ENCODE measurements at places on chromosomes 6 and 20.

- peak; percentile 80 for DNase-seq
These were observed 282.7 kb downstream of the PLCB1 start for GRCh38 chr20:8414586-8415274.

DNA sequence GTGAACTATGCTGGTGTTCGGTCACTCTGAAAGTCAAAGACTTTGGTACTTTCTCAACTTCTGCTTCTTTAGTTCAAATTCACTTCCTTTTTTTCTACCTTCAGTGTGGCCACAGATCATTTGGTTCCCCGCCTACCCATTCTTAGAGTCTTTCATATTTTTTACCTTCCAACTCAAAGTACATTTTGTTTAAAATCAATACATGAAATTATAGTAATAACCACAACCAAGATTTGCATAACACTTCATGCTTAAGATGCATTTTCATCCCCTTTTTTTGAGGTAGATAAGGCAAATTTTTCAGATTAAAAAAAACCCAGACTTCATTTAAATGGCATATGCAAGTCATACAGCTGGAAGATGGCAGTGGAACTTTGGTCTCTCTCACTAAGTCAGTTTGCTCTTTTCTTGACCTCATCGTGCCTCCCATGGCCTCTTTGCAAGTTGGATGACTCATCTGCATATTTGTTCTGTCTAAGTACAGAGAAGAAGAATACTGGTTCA is 11.9 kb upstream of the CNR1 start:
- DNase-seq, result peak; percentile 10

- no peak for DNase-seq
These were observed 28.0 kb downstream of the TMC2 start for GRCh38 chr20:2564406-2564805.

- no peak for DNase-seq
These were observed 30.8 kb downstream of the PDE10A start for GRCh38 chr6:165632194-165632593.

GRCh38 chr20:44400970-44401769 is 45.7 kb downstream of the HNF4A start:
- no peak for DNase-seq

GRCh38 chr20:63940071-63940471 is 16.1 kb downstream of the UCKL1 start:
- DNase-seq, result no peak

GRCh38 chr20:11738852-11739251 is 178.8 kb upstream of the BTBD3 start:
- DNase-seq, result no peak

- no peak for DNase-seq
These were observed 323.4 kb downstream of the TAF4 start for GRCh38 chr20:61742097-61742825.

DNA sequence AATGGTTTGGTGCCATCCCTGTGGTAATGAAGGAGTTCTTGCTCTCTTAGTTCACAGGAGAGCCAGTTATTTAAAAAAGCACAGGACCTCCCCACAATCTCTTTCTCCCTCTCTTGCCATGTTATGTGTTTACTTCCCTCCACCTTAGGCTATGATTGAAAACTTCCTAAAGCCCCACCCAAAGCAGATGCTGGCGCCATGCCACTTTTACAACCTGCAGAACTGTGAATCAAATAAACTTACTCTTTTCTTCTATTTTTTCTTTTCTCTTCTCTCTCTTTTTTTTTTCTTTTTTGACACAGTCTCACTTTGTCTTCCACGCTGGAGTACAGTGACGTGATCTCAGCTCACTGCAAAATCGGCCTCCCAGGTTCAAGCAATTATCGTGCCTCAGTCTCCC is 508.4 kb upstream of the EPHA7 start:
- no peak for DNase-seq

DNA sequence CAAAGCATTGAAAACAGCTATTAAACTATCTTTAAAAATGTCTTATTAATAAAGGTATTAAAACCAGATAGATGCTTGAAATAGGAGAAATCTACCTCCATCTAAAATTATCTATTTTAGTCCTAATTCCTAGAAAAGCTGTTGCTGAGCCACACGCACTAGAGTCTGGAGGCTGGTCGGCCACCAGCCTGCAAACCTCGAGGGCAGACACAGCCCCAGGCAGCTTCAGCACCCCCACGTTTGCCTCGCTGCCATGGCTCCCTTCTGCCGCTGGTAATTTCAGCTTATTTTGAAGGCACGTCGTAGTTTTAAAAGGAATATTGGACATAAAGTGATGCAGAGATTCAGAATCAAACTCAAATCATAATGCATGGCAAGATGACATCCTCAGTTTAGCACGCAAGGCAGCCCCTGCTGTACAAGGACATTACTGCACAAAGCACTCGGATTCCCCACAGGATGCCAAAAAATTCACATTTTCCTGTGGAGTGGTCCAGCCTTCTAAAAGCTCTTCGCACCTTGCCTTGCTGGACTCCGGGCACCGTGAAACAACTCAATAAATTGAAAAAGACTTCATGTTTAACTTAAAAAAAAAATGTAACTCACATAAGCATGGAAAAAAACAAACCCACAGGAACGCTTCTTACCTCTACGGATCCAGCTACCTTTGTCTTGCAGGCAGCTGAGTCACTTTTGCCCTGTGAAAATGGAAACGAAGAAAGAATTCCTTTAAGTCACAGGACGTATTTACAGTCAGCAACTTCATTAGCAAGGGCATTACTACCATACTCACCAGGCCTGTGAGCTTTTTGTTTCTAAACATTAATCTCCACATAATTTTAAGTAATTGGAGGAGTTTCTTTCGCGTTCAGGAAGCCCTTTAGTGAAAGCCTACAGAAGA is 143.4 kb upstream of the RPS6KA2 start:
- DNase-seq, result no peak

DNA sequence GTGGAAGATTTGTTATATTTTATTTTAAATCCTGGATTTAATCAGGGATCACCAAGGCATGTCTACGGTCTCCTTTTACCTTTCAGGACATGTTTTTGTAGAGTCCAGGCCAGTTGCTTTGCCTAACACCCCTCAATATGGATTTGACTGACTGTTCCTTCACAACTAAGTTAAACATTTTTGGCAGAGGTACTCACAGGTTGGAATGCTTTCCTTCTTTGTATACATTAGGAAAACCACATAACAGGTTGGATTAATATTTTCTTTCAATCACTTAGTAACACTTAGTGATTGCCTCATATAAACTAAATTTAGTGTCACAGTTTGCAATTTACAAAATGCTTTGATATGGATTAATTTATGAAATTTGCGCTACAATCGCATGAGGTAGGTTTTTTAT is 64.5 kb downstream of the IPCEF1 start:
- peak; percentile 19 for DNase-seq

GRCh38 chr20:33111306-33111705 is 31.9 kb downstream of the BPIFB4 start:
- DNase-seq, result no peak

DNA sequence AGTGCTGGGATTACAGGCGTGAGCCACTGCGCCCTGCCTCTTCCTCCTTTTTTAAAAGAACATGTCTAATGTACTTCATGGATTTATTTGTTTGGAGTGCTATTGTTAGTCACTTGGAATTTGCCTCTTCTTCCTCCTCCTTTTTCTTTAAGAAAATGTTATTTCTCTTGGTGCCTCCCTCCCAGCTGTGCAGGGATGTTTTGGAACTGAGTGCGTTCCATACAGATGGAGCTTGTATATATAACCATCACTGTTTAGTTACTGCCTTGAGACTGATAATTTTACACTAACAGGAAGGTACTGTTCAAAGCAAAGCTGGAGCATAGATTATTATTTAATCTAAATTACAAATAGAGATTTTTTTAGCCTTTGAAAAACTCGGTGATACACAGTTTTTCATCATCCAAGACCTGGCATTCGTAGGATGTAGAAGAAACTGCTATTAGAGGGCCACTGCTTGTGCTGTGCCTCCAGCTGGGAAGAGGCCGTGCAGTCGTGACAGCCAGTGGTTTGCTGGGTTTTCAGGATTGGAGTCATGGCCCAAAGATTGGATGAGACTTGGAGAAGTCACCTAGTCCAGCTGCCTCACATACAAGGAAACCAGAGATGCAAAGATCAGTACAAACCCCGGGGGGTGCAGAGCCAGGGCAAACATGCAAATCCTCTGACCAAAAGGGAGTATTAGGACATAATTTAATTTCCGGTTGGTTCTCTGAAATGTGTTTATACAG is 123.1 kb downstream of the PLEKHG1 start:
- DNase-seq, result no peak

DNA sequence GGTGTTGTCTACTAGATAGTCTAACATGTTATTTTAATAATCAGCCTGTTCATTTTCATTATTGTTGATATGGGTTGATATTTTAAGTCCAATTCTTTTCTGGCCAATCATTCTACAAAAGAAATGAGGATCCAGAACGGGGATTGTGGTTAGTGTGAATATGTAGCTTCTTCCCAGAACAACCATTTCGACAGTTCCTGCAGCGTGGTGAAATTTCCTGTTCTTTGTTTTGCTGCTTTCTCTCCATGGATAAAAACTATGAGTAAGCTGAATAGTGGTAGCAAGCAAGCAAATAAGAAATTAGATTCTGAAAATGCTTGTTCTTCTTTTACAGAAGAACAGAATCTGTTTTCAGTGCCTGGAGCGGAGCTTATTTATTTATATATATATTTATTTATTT is 65.5 kb upstream of the F13A1 start:
- DNase-seq, result no peak

GRCh38 chr6:33017694-33018353 is 8.4 kb upstream of the HLA-DOA start:
- DNase-seq, result no peak

DNA sequence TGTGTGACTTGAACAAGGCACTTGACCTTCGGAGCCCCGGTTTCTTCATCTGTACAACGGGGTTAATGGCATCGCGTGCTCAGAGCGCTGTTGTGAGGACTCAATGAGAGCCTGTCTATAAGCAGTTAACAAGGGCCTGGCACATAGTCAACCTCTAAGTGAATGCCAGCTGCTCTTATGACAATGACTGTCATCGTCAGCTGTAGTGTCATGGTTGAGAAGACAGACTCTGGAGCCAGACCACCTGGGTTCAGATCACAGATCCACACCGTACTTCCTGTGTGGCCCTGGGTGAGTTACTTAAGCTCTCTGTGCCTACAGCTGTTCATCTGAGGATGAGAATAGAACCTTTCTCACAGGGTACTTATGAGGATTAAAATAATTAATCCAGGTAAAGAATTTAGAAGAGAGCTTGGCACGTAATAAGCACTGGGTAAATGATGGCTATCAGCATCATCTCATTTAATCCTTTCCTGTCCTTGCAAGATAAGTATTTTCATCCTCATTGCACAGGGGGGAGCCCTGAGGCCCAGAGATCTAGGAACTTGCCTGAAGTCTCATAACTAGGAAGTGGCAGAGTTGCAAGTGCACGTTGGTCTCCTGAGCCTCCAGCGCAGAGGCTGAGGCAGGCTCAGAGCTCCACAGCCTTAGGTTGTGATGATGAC is 105.3 kb downstream of the EYA2 start:
- no peak for DNase-seq

- DNase-seq, result no peak
These were observed 7.1 kb upstream of the PMEPA1 start for GRCh38 chr20:57716901-57717300.

DNA sequence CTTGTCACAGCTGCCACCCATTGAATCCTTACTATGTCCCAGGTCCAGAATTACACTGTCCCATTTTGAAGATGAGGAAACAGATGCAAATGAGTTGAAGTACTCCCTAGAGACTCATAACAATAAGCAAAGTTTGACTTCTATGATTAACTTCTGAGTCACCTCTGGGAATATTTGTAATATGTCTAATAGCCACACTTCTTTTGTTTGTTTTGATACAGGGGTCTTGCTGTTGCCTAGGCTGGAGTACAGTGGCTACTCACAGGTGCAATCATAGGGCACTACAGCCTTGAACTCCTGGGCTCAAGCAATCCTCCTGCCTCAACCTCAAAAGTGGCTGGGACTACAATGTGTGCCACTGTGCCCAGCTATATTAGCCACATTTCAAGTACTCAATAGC is 11.4 kb upstream of the SOX12 start:
- DNase-seq, result peak; percentile 64

GRCh38 chr20:13259921-13260320 is 38.8 kb downstream of the ISM1 start:
- DNase-seq, result no peak

- no peak for DNase-seq
These were observed 338.3 kb downstream of the CBLN4 start for GRCh38 chr20:55667024-55667423.

DNA sequence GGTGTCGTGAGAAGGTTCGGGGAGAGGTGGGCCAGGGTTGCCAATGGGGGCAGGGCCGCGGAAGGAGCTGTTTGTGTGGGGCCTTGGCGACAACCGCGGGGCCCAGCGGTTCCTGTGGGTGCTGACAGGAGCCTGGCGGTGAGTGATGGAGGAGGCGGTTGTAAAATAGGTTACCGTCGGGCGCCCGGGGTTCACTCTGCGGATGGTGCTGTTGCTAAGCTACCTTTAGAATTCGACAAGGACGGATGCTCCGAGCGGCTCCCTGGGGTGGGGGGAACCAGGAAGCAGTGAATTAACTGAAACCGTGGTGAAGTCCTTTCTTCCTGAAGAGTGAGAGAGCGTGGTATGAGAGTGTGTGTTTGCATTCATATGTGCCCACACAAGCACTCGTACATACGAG is 61.7 kb downstream of the CDH22 start:
- DNase-seq, result no peak

- DNase-seq, result no peak
These were observed 58.0 kb downstream of the ZNF292 start for GRCh38 chr6:87213364-87213763.

- no peak for DNase-seq
These were observed 88.2 kb downstream of the RREB1 start for GRCh38 chr6:7196019-7196402.

- DNase-seq, result no peak
These were observed 36.6 kb upstream of the DUSP22 start for GRCh38 chr6:255751-256083.

GRCh38 chr6:46113370-46113769 is 16.4 kb upstream of the ENPP4 start:
- no peak for DNase-seq

DNA sequence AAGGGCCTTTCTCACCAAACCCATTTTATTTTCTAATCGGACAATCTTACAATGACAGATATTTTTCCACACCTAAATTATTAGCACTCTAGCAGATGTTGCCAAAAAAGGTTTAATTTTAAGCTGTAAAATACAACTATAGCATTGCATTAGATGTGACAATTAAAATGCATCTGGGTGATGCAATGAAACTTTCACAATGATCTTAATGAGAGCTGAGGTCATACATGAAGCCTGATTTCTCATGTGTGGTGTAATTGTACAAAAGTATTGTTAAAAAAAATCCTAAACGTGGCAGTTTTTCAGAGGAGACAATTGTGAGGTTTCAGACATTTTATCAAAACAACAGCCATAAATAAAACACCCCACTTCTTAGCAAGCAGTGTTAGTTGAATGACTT is 606.0 kb downstream of the HDGFL1 start:
- DNase-seq, result peak; percentile 54

GRCh38 chr20:62633598-62634329 is 8.5 kb upstream of the SLCO4A1 start:
- no peak for DNase-seq

DNA sequence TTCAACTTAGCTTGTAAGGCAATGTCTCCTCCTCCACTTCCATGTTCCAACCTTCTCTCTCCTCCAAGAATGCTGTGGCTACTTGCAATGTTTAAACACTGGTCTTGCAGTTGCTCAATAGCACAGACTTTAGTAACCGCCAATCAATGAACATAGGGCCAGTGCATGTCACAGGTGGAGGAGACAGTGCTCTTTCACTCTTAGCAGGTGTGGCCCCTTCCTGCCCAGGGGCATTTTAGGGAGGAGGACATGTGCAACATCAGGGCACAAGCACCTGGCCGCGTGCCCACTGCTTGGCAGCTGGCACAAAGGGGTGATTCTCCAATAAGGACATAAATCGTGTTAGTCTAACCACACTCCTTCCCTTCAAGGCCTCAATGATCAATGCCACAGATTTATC is 41.3 kb downstream of the ADGRF1 start:
- DNase-seq, result peak; percentile 42
